ENCODE measurements at places on chromosomes 6 and 20.

DNA sequence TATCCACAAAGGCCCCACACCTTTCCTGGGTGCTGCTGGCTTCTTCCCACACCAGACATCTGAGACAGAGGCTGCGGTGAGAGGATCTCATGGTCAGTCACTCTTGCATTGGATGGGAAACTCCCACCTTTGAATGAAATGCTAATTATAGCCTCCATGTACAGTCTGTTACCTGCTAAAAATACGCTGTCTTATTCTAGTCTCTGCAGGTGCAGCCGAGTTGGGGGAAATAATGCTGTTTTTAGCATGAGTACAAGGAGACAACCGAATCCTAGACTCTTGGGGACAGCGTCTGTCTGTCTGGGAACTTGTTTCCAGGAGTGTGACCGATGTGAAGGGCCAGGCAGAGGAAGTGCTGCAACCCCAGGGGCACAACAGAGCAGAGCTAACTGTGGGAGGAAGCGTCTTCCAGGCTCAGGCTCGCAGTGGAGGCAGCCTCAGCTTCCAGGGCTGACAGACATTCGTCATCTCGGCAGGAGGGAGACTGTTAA is 286.2 kb downstream of the PREX1 start:
- no peak for DNase-seq
- no peak overlapping the region for H3K27ac ChIP-seq
- no peak overlapping the region for H3K4me3 ChIP-seq
- no peaks in the 10 kb centered on the region for H3K36me3 ChIP-seq
- H3K4me1 ChIP-seq, result peaks cover 11% of the 10 kb centered on the region

- no peak overlapping the region for H3K27ac ChIP-seq
- H3K27me3 ChIP-seq, result no peaks in the 10 kb centered on the region
- no peaks in the 10 kb centered on the region for H3K36me3 ChIP-seq
- H3K4me1 ChIP-seq, result no peaks in the 10 kb centered on the region
- no peak overlapping the region for H3K4me3 ChIP-seq
- DNase-seq, result no peak
These were observed 189.3 kb downstream of the PREX1 start for GRCh38 chr20:48638546-48638945.

DNA sequence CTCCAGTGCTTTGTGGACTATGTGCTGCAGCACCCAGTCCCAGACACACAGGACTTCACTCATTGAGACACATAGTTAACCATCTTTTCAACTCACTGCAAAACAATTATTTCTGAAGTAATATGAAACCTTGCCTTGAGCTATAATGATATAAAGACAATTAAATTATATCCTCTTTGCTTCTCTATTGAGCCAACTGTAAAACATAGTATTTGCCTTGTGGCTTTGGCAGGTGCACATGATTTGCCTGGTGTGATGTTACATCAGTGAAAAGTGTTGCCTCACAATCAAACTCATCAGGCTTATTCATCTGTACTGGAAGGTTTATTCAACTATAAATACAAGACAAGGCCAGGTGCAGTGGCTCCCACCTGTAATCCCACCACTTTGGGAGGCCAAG is 80.6 kb downstream of the NCOA7 start:
- no peak overlapping the region for H3K4me3 ChIP-seq
- H3K27me3 ChIP-seq, result no peaks in the 10 kb centered on the region
- peaks cover 7% of the 10 kb centered on the region for H3K4me1 ChIP-seq

DNA sequence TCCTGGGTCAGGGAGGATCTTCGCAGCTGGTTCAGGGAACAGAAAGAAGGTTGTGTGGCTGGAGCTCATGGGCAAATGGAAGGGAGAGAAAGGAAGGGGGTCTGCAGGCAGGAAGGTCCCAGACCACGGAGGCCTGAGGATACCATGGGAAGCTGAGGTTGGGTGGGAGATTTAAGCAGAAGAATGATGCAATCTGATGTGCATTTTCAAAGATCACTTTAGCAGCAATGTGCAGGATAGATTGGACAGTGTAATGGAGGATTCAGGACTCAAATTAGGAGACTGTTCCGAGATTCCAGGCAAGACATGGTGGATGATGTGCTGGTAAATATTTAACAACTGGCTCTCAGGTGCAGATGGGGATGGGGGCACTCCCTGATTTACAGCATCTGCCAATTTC is 5.8 kb upstream of the RRBP1 start:
- H3K27ac ChIP-seq, result no peak overlapping the region
- DNase-seq, result no peak
- no peaks in the 10 kb centered on the region for H3K27me3 ChIP-seq
- H3K4me3 ChIP-seq, result no peak overlapping the region

DNA sequence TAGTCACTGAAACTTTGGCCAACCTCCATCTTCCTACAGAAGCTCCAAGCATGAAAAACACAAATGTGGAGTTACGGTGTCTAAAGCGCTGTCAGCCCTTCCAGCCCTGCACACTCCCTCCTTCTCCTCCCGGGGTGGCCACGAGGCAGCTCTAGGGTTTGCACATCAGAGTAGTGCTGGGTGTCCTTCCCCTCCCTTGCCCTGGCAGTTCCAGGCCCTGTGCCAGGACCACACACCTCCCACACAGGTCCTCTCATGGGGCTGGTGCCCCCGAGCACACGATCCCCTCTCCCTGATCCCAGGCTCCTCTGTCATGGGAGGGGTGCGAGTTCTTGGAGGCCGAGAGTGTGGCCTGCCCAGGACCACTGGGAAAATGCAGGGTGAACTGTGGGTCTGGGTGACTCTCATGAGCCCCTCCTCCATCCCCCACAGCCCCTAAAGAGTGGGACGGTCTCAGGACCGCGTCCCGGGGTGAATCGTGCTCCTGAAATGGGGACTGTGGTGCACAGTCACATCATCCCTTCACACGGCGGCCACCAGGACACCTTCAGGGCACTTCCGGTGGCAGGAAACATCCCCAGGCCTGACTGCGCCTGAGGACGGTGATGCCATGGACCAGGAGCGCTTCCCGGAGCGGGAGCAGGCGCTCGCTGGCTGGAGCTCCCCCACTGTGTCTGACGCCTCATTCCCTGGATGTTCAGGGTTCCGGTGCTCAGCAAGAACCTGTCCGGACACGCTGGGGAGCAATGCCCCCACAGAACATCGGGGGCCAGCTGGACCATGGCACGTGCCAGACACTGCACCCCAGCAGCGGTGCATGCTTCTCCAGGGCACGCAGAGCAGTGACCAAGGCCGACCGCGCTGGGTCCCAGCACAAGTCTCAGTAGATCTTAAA is 42.8 kb upstream of the SLCO4A1 start:
- H3K27me3 ChIP-seq, result no peaks in the 10 kb centered on the region
- no peak for DNase-seq
- no peaks in the 10 kb centered on the region for H3K36me3 ChIP-seq
- H3K27ac ChIP-seq, result no peak overlapping the region
- H3K4me3 ChIP-seq, result no peak overlapping the region

DNA sequence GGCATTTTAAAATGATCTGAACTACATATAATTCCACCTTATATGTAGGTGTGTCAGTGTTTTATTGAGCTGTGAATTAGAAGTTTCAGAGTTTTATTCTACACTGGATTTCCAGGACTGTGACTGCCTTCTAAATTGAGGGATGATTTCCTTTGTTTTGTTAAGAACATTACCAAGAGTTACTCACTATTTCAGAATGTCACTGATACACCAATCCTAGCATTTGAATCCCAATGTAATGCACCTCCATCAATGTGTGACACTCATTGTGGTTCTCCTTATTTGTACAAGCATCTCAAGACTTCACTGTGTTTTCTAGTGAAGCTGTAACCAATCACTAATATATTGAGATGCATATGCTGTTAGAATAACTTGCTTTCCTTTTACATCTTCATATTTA is 86.8 kb downstream of the PLCB1 start:
- H3K27me3 ChIP-seq, result no peaks in the 10 kb centered on the region
- peaks cover 6% of the 10 kb centered on the region for H3K4me1 ChIP-seq
- no peak overlapping the region for H3K4me3 ChIP-seq
- no peaks in the 10 kb centered on the region for H3K36me3 ChIP-seq
- no peak overlapping the region for H3K27ac ChIP-seq

- no peaks in the 10 kb centered on the region for H3K36me3 ChIP-seq
- no peak overlapping the region for H3K27ac ChIP-seq
- no peak for DNase-seq
- no peaks in the 10 kb centered on the region for H3K27me3 ChIP-seq
These were observed 12.4 kb upstream of the LRFN2 start for GRCh38 chr6:40599555-40599954.

GRCh38 chr20:58340853-58341252 is 31.3 kb downstream of the RAB22A start:
- H3K27me3 ChIP-seq, result no peaks in the 10 kb centered on the region
- peaks cover 2% of the 10 kb centered on the region for H3K4me1 ChIP-seq
- H3K36me3 ChIP-seq, result peaks cover 11% of the 10 kb centered on the region

DNA sequence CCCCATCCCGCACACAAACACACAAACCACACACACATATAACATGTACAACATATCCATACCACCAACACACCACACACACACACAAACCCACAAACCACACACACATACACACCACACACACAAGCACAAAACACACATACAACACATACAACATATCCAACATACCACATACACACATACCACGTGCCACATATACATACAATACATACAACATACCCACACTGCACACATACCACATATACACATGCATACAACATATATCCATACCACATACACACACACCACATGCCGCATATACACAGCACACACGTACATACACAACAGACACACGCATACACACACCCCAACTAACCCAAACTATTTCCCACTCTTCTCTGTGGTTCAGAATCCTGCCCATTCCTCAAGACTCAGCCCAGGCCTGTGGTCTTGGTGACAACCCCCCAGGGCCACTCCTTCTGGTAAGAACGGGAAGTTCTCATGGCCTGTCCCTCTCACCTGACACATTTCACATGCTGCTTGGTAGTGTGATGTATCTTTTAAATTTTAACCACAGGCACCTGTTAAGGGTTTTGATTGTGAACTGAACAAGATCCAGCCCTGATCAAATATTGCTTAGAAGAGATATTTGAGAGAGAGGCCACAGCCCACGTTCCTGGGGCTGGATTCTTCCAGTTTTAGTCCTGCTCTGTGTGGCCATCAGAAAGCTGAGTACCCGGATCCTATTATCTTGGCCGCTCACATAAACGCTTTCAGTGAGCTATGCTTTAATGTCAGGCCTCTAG is 55.9 kb upstream of the KCNK16 start:
- H3K27me3 ChIP-seq, result no peaks in the 10 kb centered on the region
- H3K27ac ChIP-seq, result no peak overlapping the region
- no peak for DNase-seq
- no peaks in the 10 kb centered on the region for H3K36me3 ChIP-seq
- no peak overlapping the region for H3K4me3 ChIP-seq

GRCh38 chr6:43250992-43251373 is 7.7 kb downstream of the TTBK1 start:
- peaks cover 7% of the 10 kb centered on the region for H3K4me1 ChIP-seq
- H3K27me3 ChIP-seq, result peaks cover 2% of the 10 kb centered on the region
- H3K4me3 ChIP-seq, result no peak overlapping the region
- H3K36me3 ChIP-seq, result no peaks in the 10 kb centered on the region
- H3K27ac ChIP-seq, result no peak overlapping the region
- DNase-seq, result no peak

DNA sequence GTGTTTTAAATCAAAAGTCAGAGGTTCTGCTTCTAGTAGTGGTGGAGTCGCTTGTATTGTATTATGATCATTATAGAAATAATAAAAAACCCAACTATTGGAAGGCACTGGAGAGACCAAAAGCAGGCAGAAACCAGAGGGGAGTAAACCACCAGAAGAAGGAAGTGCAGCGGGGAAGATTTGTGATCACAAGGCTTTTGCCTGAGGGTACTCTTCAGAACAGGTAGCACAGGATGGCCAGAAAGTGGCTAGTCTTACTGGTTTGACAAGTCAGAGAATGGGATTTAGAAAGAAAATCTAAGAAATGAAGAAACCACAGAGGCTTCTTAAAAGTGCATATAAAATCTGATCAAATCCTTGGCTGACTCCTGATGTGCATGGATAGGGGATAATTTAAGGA is 24.0 kb downstream of the MAPK13 start:
- DNase-seq, result no peak
- no peaks in the 10 kb centered on the region for H3K4me1 ChIP-seq
- no peak overlapping the region for H3K27ac ChIP-seq
- H3K4me3 ChIP-seq, result no peak overlapping the region

- no peaks in the 10 kb centered on the region for H3K27me3 ChIP-seq
- no peaks in the 10 kb centered on the region for H3K4me1 ChIP-seq
- H3K27ac ChIP-seq, result no peak overlapping the region
These were observed 14.1 kb downstream of the FAM210B start for GRCh38 chr20:56372850-56373249.

GRCh38 chr20:24723647-24724352 is 225.3 kb upstream of the CST7 start:
- H3K27ac ChIP-seq, result no peak overlapping the region
- DNase-seq, result peak; percentile 36
- H3K27me3 ChIP-seq, result no peaks in the 10 kb centered on the region

DNA sequence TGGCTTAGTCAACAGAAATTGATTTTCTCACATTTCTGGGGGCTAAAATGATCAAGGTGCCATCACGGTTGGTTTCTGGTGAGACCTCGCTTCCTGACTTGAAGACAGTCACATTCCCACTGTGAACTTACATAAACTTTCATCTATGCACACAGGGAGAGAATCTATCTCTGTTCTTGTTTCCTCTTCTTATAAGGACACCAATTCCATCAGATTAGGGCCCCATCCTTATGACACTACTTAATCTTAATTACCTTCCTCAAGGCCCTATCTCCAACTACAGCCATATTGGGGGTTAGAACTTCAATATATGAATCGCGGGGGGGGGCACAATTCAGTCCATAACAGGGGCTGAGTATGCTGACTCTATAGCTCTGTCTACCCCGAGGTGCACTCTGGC is 10.6 kb upstream of the SCGN start:
- no peak overlapping the region for H3K4me3 ChIP-seq
- no peak for DNase-seq
- H3K4me1 ChIP-seq, result no peaks in the 10 kb centered on the region
- H3K27ac ChIP-seq, result no peak overlapping the region

GRCh38 chr20:6744180-6744579 is 23.3 kb upstream of the BMP2 start:
- H3K4me3 ChIP-seq, result no peak overlapping the region
- no peaks in the 10 kb centered on the region for H3K27me3 ChIP-seq
- H3K4me1 ChIP-seq, result no peaks in the 10 kb centered on the region
- no peaks in the 10 kb centered on the region for H3K36me3 ChIP-seq
- no peak overlapping the region for H3K27ac ChIP-seq

GRCh38 chr6:90118069-90118468 is 178.6 kb downstream of the BACH2 start:
- H3K4me3 ChIP-seq, result no peak overlapping the region
- H3K27me3 ChIP-seq, result no peaks in the 10 kb centered on the region
- H3K4me1 ChIP-seq, result no peaks in the 10 kb centered on the region

DNA sequence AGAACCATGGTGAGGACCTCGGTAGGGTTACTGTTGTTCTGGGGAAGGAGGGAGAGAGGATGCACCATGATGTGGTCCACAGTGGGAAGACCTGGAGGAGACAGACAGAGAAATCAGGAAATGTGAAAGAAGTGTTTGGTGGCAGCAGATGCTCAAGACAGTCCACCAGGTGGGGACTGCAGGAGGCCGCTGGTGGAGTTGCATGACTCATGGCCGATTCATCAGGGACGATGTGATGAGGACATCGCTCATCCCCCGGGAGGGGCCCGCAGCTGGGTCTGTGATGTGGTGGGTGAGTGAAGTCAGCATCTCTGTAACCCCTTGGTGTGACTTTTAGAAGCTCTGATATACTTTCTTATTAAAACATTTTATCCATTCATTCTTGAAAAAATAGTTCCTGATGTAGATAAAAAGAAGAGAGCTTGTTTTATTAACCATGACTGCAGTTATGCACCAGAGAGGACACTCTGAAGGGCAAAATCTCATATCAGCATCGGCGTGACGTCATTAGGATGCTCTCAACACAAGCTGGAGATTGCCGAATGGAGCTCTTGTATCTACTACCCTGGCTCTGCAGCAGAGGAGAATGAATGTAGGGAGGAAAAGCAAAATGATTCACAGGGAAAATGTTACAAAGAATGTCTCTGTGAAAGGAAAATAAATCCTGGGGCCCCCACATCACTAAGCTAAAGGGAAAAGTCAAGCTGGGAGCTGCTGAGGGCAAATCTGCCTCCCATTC is 71.2 kb downstream of the RAMACL start:
- no peak overlapping the region for H3K27ac ChIP-seq
